ENCODE measurements at places on chromosomes 1 and 21.

GRCh38 chr1:31639543-31639942 lies 5.1 kb downstream of the PEF1 start:
- DNase-seq, result peak; percentile 90

DNA sequence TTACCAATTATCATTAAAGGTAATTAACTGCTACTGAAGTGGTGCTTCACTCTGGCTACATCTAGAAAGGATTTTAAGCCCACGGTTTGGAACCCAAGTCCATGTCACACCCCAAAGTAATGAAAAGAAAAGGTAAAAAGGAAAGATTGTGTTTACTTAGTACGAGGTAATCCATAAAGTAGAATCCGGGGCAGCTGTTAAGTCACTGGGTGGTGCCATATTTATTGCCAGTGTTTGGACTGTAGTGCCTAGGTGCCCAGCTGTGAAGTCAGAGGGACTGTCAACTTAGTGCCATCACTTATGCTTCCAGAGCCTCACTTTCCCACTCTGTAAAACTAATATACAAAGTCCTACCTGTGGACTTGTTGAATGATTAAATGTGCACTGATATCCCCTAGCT lies 52.2 kb upstream of the GRHL3 start:
- DNase-seq, result peak; percentile 16

- DNase-seq, result no peak
Observed at GRCh38 chr1:235857756-235858155, 8.9 kb downstream of the LYST start.

DNA sequence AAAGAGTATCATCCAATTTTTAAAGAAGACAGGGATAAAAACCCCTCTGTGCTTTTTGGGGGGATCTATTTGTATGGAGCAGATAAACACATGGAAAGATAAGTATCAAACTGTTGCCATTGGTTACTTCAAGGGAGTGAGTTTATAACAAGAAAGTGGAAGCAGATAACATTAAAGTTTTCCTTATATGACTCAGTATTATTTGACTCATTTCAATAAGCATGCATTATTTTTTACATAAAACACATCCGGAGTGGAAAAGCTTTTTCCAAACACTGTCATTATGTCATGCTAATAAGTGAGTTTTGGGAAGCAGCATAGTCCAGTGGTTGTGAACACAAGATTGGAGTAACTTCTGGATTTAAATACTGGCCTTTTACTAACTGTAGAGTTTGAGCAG lies 452.2 kb downstream of the LTN1 start:
- peak; percentile 73 for DNase-seq

GRCh38 chr1:61079296-61079897 lies 3.0 kb upstream of the NFIA start:
- DNase-seq, result peak; percentile 26

- DNase-seq, result no peak
Observed at GRCh38 chr1:88228114-88228513, 456.0 kb upstream of the PKN2 start.

Measured in GM23248 (cell line).